ENCODE measurements at places on chromosomes 7 and 10.

GRCh38 chr7:43569424-43569823, 13.5 kb upstream of the STK17A start:
- DNase-seq, result no peak

DNA sequence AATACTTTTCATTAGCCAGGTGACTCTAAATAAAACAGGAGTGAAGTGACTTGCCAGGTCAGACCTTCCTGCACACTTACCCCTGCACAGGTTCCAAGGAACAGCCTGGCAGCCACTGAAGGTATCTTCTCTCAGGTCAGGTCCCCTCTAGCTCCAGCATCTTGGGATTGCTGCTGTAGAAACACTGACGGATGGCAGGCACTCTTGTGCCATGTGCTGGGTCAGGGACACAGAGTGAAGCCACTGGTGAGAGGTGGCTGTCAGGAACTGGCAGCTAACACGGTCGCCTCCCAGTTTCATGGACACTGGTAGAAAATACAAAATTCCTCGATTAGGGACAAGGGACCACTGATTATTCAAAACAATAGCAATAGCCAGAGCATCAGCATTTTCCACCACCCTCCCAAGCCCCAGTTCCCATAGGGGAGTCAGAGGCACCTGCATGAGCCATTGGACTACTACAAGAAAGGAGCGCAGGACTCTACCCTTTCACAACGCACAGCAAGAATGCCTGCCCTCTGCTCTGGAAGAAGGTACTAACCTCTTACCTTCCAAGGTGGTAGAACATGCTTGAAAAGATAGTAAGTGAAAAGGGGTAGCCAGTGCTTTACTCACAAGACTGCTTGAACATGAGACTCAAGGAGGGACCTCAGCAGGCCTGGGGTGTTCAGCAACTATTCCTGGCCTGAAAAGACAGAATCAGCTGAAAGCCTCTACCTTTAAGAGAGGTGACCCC, 5.1 kb upstream of the MYO1G start:
- no peak for DNase-seq

DNA sequence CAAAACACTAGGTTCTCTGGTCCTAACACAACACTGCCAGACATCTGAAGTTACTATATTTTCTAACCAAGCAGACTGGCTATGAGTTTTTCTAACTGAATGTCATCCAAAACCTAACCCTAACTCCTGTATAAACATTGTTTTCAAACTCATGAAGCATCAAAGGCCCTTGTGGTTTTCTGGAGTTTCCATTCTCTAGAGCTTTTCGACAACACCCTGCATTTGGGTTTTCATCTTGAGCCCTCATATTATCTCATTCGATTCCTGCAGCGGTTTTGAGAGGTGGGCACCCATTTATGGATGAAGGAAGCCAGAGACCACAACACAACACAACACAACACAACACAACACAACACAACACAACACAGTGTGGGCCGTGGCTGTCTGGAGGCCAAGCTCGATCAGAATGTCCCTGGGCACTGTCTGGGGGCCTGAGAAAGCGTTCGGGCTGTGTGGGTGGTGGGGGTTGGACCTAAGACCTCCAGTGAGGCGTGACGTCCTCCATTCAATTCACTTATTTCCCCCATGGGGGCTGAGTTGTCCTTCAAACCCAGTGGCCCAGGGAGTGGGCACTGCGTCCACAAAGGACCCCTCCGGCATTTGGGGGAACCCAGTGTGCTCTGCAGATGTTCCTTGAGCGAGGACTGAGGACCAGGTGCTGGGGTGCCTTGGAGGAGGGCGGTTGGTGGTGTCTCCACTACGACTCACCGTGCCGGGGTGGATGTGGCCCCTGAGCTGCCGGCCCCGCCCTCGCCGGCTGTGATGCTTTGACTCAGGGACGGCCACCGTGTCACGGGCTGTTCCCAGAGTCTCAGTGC, 490.4 kb downstream of the DNAJB6 start:
- no peak for DNase-seq

DNA sequence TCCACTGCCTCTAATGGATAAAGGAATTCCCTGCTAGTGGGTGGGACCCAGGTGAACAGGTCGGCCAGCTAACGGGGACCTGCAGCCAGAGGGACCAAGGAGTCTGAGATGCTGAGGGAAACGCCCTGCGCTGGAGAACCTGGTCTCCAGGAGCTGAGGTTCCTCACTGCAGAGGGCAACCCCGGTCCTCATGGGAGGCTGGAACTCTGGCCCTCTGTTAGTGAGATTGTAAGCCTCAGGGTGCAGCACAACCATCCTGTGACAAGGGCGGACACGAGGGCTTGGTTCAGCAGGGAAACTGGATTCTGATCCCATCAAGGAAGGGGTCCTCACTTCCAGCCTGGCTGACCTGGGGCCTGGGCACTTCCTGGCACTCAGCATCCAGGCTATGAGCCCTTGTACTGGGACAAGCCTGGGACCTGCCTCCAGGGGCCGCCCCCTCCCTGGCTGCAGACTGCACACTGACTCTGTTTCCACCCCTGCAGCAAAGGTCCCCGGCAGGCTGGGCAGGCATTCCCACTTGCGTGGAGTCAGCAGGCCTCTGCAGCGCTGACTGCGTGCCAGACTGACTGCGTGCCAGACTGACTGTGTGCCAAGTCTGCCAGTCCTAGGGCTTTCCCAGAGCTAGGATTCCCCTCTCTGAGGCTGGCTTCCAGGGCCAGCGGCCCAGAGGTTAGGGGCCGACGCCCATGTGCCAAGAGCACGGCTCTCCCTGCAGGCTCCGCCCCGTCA, 143.2 kb downstream of the MAPK8 start:
- DNase-seq, result no peak

- no peak for DNase-seq
Observed at GRCh38 chr7:155811895-155812761, at the start of gene SHH. Gene SHH (minus strand): TSS chr7:155812463. CDS start chr7:155812122, 341 bp downstream.

DNA sequence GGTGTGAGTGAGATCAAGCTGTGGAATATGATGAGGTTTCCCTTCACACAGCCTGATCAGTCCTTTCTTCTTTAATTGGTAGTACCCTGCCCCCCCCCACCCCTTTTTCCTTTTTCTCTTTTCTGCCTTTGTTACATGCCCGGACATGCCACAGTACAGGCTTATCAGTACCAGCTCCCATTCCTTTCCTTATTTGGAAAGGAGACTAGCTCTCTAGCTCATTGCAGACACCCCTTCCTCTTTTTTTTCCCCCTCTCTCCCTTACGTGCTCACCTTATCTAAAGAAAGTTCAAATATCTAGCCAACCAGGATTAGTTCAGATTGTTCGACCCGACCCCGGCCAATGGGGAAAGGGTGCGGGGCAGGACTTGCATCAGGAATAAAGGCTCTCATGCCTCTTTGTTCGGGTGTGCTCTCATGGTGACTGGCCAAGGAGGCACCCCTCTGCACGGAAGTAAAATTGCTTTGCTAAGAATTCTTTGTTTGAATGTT, 230.4 kb downstream of the ACTR3B start:
- no peak for DNase-seq

GRCh38 chr7:99078416-99078815, 65.5 kb downstream of the SMURF1 start:
- DNase-seq, result no peak

- DNase-seq, result no peak
Observed at GRCh38 chr7:154857240-154857639, 145.7 kb downstream of the PAXIP1 start.

DNA sequence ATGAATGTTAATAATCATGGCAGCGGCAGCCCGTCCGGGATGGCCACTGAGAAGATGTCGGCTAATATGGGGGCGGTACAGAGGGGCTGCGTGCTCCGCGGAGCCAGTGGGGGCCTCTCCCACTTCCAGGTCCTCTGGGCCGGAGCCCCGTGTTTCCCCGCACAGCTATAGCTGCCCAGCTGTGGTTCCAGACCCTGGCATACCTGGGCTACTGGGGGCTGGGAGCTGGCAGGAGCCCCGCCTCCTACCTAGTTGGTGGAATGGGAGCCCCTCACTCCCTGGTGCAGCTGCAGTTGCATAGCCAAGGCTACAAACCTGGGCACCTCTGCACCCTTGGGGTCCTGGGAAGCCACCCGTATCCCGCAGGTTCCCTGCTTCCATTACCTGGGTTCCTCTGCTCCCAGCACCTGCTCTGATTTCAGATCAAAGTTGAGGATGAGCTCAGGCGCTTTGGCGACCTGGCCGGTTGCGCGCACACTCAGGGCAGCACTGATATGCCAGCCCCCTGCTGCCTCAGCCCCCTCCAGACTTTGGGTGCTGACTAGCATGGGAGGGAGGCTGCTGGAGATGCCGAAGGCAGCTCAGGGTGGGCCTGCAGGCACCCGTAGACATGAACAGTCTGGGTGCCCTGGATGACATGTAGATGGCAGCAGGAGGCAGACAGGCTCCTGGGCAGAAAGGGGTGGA, 236.5 kb upstream of the SEMA3D start:
- DNase-seq, result no peak

DNA sequence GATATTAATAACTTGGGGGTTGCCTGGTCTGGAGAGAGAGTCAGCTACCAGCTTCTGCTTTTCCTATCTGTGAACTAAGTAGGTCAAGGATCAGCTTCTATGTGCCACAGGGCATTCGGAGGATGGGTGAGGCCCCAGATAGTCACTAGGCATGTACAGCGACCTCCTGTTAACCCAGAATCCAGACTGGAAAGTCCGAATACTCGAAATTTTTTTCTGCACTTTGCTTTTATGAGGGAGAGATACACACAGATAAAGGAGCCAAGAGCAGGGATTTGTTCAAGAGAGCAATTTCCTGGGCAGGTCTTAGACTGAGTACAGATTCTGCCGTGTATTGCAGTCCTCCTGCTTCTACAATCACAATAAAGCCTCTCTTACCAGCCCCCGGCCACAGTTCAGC, 54.2 kb downstream of the EMX2 start:
- no peak for DNase-seq

GRCh38 chr7:90210981-90211380, 559 bp upstream of the STEAP2 start:
- DNase-seq, result no peak

- no peak for DNase-seq
Observed at GRCh38 chr10:110142965-110143364, 64.4 kb upstream of the MXI1 start.

DNA sequence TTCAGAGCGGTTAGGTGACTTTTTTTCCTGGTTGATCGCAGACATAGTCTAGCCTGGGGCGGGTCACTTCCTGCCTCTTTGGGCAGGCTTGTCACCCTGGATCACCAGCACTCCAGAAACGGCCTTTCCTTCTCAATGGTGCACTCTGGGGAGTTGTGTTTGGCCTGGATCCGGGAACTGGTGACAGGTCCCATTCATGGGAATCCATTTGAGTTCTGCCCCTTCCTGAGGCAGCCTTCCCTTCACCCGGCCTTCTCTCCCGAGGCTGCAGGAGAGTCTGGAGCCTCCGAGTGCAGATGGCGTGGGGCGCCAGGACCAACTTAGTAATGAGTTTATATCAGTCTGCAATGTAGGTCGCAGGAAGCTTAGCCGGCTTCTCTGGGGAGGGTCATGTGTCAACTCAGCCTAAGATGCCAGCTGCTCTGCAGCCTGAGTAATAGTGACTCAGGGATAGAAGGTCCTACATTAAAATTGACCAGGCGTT, 54.2 kb downstream of the TACR2 start:
- no peak for DNase-seq

DNA sequence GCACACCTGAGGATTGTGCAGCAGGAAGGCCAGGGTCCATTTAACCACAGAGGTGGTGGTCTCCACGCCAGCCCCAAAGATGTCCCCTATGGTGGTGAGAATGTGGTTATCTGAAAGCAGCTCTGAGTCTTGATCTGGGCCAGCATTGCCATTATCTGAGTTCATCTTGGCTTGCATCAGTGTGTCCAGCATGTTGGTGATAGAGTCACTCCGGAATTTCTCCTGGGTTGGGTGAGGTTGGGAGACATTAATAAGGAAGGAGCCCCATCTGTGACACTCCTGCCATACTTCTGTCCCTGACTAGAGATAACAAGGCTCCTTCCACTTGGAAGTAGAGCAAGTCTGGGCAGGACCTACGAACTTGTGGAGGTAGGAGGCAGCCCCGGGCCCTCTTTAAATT, 4.2 kb downstream of the CYP17A1 start:
- DNase-seq, result no peak

DNA sequence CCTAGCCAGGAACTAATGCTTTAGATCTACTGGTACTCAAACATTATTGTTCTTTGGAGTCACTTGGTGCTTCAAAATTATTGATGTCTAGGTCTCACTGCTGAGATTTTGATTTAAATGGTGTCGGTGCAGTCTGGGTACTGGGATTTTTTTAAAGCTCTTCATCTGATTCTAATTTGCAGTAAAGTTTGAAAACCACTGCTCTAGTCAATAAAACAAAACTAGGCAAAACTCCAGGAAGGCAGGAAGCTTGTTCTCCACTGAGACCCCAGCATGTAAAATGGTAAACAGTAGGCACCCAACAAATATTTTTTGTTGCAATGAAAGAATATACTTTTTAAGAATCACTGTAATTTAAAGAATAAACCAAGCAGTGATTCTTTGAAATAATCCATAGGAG, 49.7 kb downstream of the ADD3 start:
- DNase-seq, result no peak

- no peak for DNase-seq
Observed at GRCh38 chr10:57420881-57421280, 846.8 kb downstream of the IPMK start.

DNA sequence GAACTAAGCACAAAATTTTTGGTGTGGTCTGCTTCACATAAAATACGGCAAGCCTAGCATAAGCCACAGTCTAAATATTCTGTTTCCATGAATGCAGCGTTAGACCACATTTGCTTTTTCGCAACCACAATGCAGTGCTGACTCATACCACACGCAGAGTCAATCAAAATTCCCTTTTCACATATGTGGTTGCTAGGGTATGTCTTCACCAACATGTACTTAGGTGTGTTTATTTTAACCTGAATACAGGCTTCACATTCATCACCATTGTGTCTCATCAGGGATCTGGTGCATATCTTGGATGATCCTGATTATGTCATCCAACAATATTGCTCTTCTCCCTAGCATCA, 90.8 kb downstream of the CHN2 start:
- DNase-seq, result no peak

GRCh38 chr10:118870467-118871243, 115.9 kb upstream of the CACUL1 start:
- no peak for DNase-seq

DNA sequence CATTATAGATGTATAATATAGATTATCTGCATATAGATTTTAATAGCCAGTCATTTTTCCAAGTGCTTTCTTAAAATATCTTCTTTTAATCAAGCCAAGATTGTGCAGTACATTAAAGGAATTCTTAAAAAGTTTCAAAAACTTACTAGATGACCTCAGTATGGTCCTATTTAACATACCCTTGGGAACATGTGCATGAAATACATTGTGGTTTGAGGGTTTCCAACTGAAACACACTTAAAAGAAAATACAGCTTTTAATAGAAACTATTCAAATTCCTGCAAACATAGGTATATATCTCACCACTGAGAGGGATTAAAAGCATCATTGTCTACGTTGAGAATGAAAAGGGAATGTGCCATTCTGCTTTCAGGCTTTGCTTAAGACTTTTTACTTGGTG, 364.9 kb downstream of the SUGCT start:
- no peak for DNase-seq
